Smooth muscle cell of trachea (primary cell): ENCODE measurements at places on chromosomes 7 and 10. TPM values are rescaled to one million over a fixed set of nuclear protein-coding genes. Genes with fewer than 3 reads are reported as not detected.

The TUBAL3 gene
- total RNA-seq: not detected in 2 replicates

The WDFY4 gene
- total RNA-seq: under 0.01 TPM in 1 of 2 replicates, not detected in the other

The HSPA14 gene
- total RNA-seq: 9.8 and 23.9 TPM in 2 replicates

The SNCG gene
- total RNA-seq: 8.8 and 11.8 TPM in 2 replicates

The LIPK gene
- not detected in 2 replicates for total RNA-seq

The GIMAP2 gene
- total RNA-seq: 0.58 and 0.83 TPM in 2 replicates

The TPK1 gene
- 5.2 and 5.3 TPM in 2 replicates for total RNA-seq

The ELN gene
- 4.4 and 7.8 TPM in 2 replicates for total RNA-seq

The WDR86 gene
- total RNA-seq: 3.8 TPM in 1 of 2 replicates, not detected in the other

The FXYD4 gene
- total RNA-seq: not detected in 2 replicates

The CLRN3 gene
- not detected in 2 replicates for total RNA-seq

The CYP3A4 gene
- not detected in 2 replicates for total RNA-seq

The PKD2L1 gene
- total RNA-seq: not detected in 2 replicates

The PALD1 gene
- total RNA-seq: 0.66 and 0.73 TPM in 2 replicates

The LRIT1 gene
- not detected in 2 replicates for total RNA-seq

The TMEM229A gene
- not detected in 2 replicates for total RNA-seq

The OPN4 gene
- not detected in 2 replicates for total RNA-seq
